NCI-H2029 treated with DMSO at 0.1 percent for 48 hours (cell line): ENCODE measurements at places on chromosomes 3 and 15.

DNA sequence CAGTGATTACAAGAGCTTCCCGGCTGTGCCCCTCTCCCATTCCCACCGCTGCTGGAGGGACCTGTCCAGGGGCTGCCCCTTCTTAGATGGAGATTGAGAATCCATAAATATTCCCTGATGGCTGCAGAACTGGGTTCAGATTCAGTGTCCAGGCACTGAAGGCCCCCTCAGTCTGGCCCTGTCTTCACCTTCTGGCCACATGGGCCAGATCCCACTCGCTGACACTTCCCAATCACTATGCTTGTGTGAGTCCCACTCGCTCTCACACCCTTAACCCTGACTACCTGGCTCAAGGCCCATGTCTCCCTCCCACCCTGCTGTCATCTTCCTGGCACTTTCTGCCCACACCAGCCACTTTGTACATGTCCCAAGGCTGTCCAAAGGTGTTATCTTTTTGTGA lies 15.5 kb upstream of the MRPS22 start:
- DNase-seq = no peak

DNA sequence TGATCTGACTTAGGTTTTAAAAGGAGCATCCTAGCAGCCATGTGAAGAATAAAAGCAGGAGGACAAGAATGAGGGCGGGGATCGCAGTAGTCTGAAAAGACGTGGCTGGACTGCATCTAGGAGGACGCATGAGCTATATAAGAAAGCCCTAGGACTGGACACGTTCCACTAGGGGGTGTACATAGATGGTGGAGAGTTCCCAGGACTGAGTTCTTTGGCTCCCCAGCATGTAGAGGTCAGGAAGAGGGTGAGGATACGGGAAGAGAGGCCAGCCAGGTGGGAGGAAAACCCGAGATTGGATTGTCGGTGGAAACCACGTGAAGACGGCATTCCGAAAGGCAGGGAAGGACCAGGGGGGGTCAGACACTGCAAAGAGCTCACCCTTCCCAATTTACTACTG lies 64.2 kb upstream of the CFAP161 start:
- DNase-seq = no peak

DNA sequence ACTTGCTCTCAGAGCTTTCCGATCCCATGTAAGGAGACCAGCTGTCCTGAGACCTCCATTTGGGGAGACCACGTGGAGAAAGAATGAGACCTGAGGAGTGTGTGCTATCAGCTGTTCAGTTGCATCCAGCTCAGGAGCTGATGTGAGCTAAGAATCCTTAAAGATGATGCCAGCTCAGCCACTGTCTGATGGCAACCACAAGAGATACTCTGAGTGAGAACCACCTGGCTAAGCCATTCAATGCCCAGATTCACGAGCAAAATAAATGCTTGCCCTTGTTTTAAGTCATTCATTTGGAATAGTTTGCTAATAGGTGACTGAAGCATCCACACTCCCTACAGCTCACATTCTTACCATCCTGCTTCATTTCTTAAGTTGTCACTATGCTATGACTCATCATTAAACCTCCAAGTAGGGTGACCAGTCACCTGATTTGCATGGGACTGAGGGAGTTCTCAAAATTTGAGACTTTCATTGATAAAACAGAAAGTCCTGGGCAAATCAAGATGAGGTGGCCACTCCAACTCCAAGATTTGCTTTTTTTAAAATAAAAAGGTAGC lies 56.4 kb downstream of the SPTSSB start:
- no peak for DNase-seq

- no peak for DNase-seq
Observed at GRCh38 chr15:31302778-31303725, 23.6 kb upstream of the KLF13 start.

- no peak for DNase-seq
Observed at GRCh38 chr3:46127503-46127902, 80.6 kb downstream of the CCR1 start.

GRCh38 chr15:88832820-88833730 lies 29.8 kb downstream of the ACAN start:
- DNase-seq = no peak

DNA sequence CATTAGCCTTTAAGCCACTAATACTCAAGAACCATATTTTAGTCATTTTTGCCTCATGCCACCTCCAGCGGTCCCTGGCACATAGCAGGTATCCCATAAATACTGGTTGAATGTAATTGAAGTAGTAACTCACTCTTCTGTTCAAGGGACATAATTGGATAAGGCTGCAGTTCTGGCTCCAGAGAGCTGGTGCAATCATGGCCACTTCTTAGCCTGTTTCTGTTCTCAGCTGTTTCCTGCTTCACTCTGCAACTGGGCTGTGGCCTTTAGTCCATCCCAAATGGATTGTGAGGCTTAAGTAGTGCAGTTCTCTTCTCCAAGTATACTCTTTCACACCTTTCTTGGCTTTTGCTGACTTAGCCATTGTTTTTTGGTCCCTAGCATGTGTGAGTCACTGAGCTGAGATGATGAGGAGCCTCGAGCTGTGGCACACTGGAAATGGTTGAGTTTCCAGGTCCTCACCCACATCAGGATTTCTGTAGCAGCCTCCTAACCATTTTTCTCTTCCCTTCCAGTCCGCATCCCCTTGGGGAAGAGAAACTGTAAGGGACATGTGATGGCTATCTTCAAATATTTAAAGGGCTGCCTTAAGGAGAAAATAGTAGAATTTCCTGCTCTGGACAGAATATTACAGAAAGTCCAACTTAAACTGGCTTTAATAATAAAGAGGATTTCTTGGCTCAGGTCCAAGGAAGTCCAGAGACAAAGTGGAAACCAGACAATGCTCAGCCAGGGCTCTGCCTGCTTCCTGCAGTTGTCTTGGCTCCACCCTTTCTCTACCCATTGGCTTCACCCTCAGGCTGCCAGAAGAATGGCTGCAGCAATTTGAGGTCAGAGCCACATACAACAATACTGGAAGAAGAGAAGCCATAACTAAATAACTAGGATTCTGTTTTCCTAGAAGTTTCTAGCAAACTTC lies 305.4 kb upstream of the ROPN1 start:
- peak; percentile 42 for DNase-seq

DNA sequence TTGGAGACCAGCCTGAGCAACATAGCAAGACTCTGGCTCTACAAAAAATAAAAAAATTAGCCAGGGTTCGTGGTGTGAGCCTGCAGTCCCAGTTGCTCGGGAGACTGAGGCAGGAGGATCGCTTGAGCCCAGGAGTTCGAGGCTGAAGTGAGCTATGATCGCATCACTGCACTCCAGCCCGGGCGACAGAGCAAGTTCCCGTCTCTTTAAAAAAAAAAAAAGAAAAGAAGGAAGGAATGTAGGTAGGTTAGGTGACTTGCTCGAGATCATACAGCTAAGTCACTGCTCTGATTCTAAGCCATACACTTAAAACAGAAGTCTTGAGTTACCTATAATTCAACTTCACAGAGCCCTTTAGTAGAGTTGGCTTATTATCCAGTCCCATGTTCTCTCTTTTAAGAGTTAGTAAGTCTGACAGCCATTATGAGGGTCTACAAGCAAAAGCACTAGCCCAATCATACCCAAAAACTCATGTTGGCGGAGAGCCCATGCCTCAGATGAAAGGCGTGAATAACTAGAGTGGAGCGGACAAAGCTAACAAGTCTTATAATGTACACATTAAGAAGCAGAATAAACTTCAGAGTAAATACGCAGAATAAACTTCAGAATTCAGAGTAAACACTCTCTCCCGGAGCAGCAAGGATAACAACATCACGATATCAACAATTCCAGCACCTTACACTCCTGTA lies 768 bp downstream of the AAGAB start:
- DNase-seq = no peak

- DNase-seq = no peak
Observed at GRCh38 chr3:67421912-67422311, 232.5 kb downstream of the SUCLG2 start.

GRCh38 chr3:36741285-36741684 lies 23.1 kb downstream of the DCLK3 start:
- DNase-seq = no peak

DNA sequence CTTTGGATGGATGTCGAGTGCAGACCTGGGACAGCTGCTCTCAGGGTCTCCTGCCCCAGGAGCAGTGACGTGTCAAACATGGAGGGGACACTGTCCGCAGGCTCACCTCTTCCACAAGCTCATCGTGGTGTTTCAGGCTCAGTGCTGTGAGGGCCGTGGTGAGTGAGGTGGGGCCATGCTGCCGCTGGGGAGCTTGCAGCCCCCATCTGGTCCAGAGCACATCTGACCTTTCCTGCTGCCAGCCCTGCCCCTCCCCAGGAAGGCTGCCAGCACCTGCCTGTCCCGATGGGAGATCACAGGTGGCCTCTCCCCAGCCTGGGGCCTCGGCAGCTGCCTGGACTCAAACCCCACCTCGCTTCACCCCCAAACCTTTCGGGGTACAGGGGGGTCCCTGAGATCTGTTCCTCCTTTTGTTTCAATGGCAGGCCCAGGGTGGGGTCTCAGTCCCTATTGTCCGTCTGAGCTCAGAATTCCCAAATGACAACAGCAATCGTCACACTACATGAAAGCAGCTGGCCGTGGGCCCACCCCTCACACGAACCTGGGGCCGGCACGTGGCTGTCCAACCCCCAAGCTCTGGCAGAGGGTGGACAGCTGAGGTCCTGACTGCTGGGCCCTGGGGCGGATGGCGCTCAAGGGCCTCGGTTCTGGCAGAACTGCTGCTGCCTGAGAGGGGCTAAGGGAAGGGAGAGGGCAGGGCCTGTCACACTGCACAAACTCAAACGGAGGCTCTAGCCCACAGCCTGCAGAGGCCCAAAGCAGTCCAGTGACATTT lies 65.0 kb upstream of the RPL32 start:
- no peak for DNase-seq

GRCh38 chr15:90265271-90266060 lies at the start of gene NGRN:
TSS of gene NGRN (plus strand) at chr15:90265672. CDS start at chr15:90265713, 41 bp downstream.
- peak; percentile 40 for DNase-seq

- peak; percentile 40 for DNase-seq
Observed at GRCh38 chr15:81859737-81860516, 185.9 kb downstream of the MEX3B start.

GRCh38 chr3:102237181-102237580 lies 197.6 kb upstream of the ZPLD1 start:
- no peak for DNase-seq

- DNase-seq = no peak
Observed at GRCh38 chr15:30872341-30872748, 31.4 kb upstream of the FAN1 start.

GRCh38 chr3:78861156-78861555 lies 906.6 kb downstream of the ROBO1 start:
- no peak for DNase-seq

- DNase-seq = no peak
Observed at GRCh38 chr3:187794731-187795130, 49.5 kb upstream of the BCL6 start.

GRCh38 chr3:121665488-121665887 lies 4.8 kb upstream of the HCLS1 start:
- DNase-seq = no peak

GRCh38 chr15:49238342-49238741 lies 68.3 kb downstream of the GALK2 start:
- no peak for DNase-seq

- no peak for DNase-seq
Observed at GRCh38 chr15:90419738-90420406, 31.8 kb downstream of the IQGAP1 start.

DNA sequence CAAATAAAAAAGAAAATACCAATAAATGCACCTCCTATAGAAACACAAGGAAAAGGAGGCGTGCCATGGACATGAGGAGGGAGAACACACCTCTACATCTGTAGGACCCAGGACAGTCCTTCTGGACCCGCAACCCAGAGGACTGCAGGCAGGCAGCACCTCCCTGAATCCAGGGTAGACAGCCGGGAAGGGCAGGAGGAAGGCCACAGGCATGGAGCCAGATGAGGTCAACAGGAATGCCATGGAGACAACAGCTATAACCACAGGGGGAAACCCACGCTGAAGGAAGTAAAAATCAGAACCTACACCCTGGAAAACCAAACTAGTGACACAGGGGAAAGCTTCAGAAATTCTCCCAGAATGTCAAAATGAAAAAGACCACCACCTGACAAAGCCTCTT lies 248.8 kb upstream of the NSMCE3 start:
- DNase-seq = no peak

- no peak for DNase-seq
Observed at GRCh38 chr15:81156324-81156723, 22.3 kb downstream of the CFAP161 start.

DNA sequence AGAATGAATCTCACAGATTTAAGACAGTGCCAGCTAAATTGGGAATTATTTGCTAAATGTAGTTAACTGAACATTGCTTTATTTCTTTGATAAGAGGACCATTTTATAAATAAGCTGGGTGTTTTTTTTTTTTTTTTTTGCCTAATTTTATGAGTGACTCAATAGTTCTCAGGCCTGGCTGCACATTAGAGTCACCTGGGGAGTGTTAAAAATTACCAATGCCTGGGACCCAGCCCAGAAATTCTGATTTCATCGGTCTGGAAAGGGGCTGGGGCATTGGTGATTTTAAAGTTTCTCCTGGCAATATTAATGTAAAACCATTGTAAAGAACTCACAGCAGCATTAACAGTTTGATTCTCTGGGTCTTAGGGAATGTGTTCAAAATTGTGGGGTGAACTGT lies 51.2 kb upstream of the PHLDB2 start:
- DNase-seq = no peak

DNA sequence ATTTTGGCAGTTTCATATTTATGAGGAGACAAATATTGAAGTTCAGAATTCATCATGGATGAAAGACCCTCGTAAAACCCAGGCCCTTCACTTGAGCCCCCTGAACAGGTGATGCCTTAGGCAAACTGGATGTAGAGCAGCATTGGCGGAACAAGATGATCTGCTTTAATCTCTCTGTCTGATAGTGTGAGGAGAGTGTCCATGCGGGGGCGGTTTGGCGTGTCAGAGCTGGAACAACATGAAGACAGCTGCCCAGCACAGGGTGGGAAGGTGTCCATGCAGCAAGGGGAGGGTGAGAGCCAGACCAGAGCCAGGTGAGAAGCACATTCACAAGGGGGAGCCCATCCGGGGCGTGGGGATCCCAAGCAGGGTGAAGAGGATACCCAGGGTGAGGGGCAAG lies 31.8 kb upstream of the ANP32A start:
- DNase-seq = no peak

DNA sequence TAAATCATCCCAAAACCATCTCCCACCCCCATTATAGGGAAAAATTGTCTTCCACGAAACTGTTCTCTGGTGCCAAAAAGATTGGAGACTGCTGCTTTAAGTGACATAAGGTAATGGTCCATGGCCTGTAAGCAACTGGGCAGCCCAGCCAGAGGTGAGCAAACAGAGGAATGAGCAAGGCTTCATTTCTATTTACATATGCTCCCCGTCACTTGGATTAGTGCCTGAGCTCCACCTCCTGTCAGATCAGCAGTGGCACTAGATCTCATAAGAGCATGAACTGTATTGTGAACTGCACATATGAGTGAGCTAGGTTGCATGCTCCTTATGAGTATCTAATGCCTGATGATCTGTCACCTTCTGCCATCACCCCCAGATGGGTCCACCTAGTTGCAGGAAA lies 1159.8 kb upstream of the ALCAM start:
- peak; percentile 43 for DNase-seq

- no peak for DNase-seq
Observed at GRCh38 chr3:133783762-133784161, 21.9 kb upstream of the SRPRB start.

GRCh38 chr3:56633602-56634535 lies 49.2 kb downstream of the TASOR start:
- DNase-seq = no peak

GRCh38 chr3:58323529-58324390 lies 8.9 kb upstream of the PXK start:
- no peak for DNase-seq

- no peak for DNase-seq
Observed at GRCh38 chr3:127780536-127781400, 41.5 kb downstream of the MGLL start.
